ENCODE measurements at places on chromosomes 13 and 19.

DNA sequence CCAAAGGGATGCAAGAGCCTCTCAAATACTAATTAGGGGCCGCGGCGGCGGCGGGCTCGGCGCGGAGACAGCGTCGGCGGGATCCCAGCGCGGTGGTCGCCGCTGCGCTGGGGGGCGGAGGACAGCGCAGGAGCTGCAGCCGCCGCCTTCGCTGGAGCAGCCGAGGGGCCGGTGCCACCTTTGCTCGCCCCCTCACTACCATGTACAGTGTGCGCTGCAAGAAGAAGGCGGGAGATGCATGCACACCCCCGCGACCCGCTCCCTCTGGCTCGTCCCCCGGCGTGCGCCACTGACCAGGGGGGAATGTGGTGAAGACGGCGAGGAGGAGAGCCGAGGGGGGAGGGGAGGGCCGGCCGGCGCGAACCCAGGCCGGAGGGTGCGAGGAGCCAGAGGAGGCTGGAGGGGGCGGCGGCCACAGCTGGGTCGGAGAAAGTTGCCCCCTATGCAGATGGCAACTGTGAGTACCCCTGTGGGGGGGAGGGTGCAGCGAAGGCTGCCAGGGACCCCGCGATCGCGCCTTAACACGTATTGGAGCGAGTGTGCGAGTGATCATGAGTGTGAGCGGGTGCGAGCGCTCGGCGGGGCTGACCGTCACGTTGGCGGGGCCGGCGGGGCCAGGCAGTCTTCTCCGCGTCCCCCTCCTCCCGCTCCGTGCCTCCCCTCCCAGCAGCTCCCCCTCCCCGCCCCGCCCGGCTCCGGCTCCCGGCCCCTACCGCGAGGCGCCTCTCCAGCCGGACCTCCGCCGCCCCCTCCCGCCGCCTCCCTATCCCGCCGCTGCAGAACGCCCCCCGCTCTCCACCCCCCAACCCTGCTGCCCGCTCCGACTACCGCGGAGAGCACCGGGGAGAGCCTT lies 808 bp downstream of the SLITRK5 start:
- no peak for DNase-seq

DNA sequence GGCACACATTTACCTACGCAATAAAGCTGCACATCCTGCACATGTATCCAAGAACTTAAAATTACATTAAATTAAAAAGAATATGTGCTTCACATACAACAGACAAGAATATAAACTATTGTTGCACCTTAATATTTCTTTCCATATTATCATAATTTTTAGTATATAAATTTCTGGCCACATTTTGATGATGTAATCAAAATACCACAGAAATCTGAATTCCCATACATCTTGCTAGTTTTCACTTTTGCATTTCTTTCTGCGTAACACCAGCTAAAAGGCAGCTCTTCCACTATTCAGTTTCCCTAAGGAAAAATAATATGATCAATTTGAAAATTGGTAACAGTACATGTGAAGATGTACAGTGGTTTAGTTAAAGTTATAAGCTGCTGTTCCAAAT lies 42.6 kb downstream of the FGF14 start:
- no peak for DNase-seq

GRCh38 chr19:4365341-4365740 lies 22.0 kb downstream of the MPND start:
- DNase-seq: no peak

- DNase-seq: no peak
Measured at GRCh38 chr19:31908080-31908479, 437.3 kb upstream of the ZNF507 start.

GRCh38 chr13:27022571-27023311 lies 148.9 kb downstream of the USP12 start:
- DNase-seq: no peak

- no peak for DNase-seq
Measured at GRCh38 chr13:31236211-31236786, 36.5 kb downstream of the B3GLCT start.

Data from stimulated activated CD4-positive, alpha-beta T cell treated with anti-CD3 and anti-CD28 coated beads, Interleukin-1b, Interleukin-23, amount 100 ng/mL, for 1 hour (primary cell).